Purkinje cell (primary cell): ENCODE measurements at places on chromosomes 4 and X. TPM values are rescaled to one million over a fixed set of nuclear protein-coding genes. Genes with fewer than 3 reads are reported as not detected.

The SSX4 gene
- polyA plus RNA-seq, result not detected in 2 replicates

The KLF8 gene
- polyA plus RNA-seq, result 0.97 and 2.0 TPM in 2 replicates

The PRR32 gene
- polyA plus RNA-seq, result not detected in 2 replicates

The EMCN gene
- polyA plus RNA-seq, result 3.4 TPM in 1 of 2 replicates, not detected in the other

The CTAG1B gene
- polyA plus RNA-seq, result not detected in 2 replicates

The CRLF2 gene
- not detected in 2 replicates for polyA plus RNA-seq

The RASSF6 gene
- not detected in 2 replicates for polyA plus RNA-seq

The LYAR gene
- polyA plus RNA-seq, result 4.0 and 5.3 TPM in 2 replicates

The HPGD gene
- polyA plus RNA-seq, result 0.28 and 1.7 TPM in 2 replicates

The DSPP gene
- polyA plus RNA-seq, result not detected in 2 replicates

The TMEM255A gene
- polyA plus RNA-seq, result 142 and 168 TPM in 2 replicates

The PAGE2 gene
- not detected in 2 replicates for polyA plus RNA-seq

The CCNA2 gene
- polyA plus RNA-seq, result 3.2 and 4.8 TPM in 2 replicates

The SYTL5 gene
- 0.12 TPM in 1 of 2 replicates, not detected in the other for polyA plus RNA-seq

The MAGEB3 gene
- not detected in 2 replicates for polyA plus RNA-seq

The GRPEL1 gene
- polyA plus RNA-seq, result 61.1 and 70.1 TPM in 2 replicates

The CCDC120 gene
- polyA plus RNA-seq, result 0.52 TPM in 1 of 2 replicates, not detected in the other

The PIR gene
- 15.7 and 17.2 TPM in 2 replicates for polyA plus RNA-seq

The NAA11 gene
- not detected in 2 replicates for polyA plus RNA-seq

The DMD gene
- 98.4 and 115 TPM in 2 replicates for polyA plus RNA-seq

The GPR82 gene
- 0.42 and 0.85 TPM in 2 replicates for polyA plus RNA-seq

The APEX2 gene
- 1.5 and 2.0 TPM in 2 replicates for polyA plus RNA-seq

The SLC16A2 gene
- polyA plus RNA-seq, result 1.4 and 2.4 TPM in 2 replicates

The RS1 gene
- 2.8 TPM in 1 of 2 replicates, not detected in the other for polyA plus RNA-seq

The EPGN gene
- not detected in 2 replicates for polyA plus RNA-seq

The MAOB gene
- 30.0 and 42.1 TPM in 2 replicates for polyA plus RNA-seq

The SUPT20HL1 gene
- not detected in 2 replicates for polyA plus RNA-seq

The HS6ST2 gene
- polyA plus RNA-seq, result 45.7 and 53.7 TPM in 2 replicates
